ENCODE measurements at places on chromosomes 2 and 18. TPM values are rescaled to one million over a fixed set of nuclear protein-coding genes. Genes with fewer than 3 reads are reported as not detected.

- DNase-seq, result no peak
Measured at GRCh38 chr18:63236921-63237846, 82.4 kb downstream of the BCL2 start.

Gene POLR1A
- total RNA-seq, result 33.1 TPM

Gene CCDC195
- not detected for total RNA-seq

Gene INHBB
- total RNA-seq, result 0.16 TPM

Gene LRRTM1
- not detected for total RNA-seq

Gene MOGAT1
- total RNA-seq, result not detected
